ENCODE measurements at places on chromosomes 7 and 10.

DNA sequence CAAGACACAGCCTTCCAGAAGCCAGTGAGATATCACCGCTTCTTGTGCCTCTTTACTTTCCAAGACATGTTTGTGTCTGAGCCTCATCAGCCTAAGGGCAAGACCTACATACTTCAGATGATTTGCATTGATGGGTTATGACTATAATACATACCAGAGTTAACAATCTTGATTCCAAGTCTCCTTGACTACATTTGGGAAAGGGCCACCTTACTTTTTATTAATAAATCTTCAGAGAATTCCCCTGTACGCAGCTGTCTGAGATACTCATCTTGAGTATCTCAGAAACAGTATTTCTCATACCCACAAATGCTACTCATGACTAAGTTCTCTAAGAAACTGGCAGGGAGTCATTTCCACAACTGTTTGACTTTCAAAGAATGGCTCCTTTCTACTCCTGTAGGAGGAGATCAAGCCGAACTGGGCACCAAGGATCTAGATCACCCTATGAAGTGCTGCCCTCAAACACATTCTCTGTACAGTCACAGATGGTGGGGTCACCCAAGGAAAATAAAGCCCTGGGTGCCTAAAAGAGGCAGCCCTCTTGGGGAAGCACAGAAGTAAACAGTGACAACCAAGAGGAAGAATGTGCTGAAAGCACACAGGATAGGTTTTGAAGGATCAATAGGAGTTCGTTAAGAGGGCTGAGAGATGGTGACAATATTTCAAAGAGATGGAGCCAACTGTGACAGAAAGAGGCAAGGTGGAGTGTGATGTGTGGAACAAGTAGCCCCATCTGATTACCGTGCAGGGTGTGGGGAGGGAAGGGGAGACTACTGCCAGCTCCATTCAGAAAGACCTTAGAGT lies 138.9 kb downstream of the JAZF1 start:
- DNase-seq: no peak

DNA sequence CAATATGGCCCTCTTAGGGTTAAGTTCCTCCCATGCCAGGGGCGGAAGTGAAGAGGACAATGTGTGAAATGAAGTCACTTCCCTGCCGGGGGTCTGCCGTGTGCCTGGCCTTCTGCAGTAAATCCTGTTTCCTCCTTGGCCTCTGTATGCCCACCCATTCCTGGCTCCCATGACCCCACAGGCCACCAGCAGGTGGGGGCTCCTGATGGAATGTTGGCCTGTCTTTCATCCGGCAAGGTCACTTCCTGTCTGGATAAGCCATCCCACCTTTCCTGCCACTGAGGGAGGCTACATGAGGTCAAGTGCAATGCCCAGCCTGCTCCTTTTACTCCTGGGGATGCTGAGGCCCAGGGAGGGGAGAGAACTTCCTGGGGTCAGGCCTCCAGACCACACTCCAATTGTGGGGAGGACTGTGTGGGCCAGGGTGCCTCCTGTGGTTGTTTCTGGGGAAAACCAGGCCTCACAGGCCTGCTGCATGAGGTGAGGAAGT lies 22.3 kb downstream of the PALD1 start:
- no peak for DNase-seq

- DNase-seq: peak; percentile 69
Observed at GRCh38 chr7:1533547-1534329, 3.2 kb downstream of the MAFK start.

DNA sequence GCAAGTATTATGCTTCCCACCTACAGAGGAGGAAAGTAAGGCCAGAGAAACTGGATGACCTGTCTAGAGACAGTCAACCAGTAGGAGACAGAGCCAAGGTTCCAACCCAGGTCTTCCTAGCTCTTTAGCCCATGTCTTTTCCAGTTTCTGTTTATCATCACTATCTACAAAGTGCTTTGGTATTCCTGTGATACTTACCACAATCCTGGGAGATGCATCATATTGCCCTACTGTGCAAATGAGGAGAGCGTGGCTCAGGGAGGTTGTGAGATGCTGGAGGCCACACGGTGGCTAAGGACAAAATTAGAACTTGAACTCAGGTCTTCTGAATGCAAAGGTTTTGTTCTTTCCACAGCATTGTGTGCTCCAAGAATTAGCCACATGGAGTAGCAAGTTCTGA lies 11.2 kb upstream of the PLEKHA1 start:
- no peak for DNase-seq

DNA sequence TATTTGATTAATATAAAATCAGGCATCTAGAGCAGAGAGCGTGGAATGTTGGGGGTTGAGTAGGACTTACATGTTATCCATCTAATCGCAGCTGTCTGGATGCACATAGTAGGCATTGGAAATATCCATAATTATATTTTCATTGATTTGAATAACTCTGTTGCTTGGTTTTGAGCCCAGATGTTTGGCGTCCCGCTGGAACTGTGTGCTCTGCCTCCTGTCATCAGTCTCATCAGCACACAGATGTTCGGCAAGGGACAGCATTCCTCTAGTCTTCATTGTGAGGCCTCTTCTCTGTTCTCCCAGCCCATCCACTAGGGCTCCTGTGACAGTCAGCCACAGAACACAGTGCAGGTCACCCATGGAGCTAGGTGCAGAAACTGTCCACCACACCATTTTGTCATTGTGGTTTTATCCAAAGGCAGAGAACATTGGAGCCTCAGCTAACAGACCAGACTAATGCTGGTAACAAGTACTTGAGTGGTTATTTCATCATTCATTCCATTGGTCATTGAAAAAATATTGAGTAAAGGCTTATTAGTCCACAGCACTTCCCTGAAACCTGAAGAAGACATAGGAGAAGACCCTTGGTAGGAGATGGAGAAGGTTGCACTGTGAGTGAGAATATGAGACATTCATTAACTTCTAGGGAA lies 927.4 kb downstream of the LRMDA start:
- no peak for DNase-seq

- no peak for DNase-seq
Observed at GRCh38 chr10:52775132-52775647, 2.6 kb upstream of the MBL2 start.

- no peak for DNase-seq
Observed at GRCh38 chr7:78441737-78442136, 643.2 kb downstream of the PHTF2 start.

GRCh38 chr7:74032191-74032490 lies 4.2 kb downstream of the ELN start:
- no peak for DNase-seq

- no peak for DNase-seq
Observed at GRCh38 chr7:33946094-33946699, 40.9 kb downstream of the BMPER start.

DNA sequence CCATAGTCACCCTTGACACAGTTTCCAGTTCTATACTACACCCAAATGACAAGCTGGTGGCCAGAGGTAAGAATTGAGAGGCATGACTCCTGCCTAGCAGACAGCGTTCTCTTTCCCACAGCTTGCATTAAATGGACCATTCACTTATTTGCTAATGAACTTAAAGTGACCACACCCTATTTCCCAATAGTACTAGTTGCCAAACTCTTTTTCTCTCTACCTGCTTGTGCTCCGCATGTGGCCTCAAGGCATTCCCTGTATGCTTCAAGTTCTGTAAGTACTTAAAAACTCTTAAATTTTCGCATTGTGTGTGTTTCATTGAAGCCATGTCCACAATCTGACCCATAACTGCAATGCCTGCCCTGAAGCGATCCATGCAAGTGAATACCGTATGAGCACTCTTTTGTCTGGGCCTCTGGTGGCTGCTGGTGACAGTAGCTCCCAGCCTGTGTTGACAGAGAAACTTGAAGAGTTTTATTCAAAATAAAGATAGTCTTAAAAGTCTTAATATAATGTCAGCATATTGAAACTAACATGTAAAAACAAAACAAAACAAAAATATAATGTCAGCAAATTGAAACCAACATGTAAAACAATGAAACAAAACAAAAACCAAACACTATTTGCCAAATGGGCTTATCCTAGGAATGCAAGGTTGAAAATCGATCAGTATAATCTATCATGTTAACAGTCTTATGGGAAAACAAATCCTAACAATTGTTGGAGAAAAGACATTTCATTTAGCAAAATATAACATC lies 73.6 kb downstream of the CCSER2 start:
- DNase-seq: no peak
